ENCODE measurements at places on chromosomes 7 and 10.

DNA sequence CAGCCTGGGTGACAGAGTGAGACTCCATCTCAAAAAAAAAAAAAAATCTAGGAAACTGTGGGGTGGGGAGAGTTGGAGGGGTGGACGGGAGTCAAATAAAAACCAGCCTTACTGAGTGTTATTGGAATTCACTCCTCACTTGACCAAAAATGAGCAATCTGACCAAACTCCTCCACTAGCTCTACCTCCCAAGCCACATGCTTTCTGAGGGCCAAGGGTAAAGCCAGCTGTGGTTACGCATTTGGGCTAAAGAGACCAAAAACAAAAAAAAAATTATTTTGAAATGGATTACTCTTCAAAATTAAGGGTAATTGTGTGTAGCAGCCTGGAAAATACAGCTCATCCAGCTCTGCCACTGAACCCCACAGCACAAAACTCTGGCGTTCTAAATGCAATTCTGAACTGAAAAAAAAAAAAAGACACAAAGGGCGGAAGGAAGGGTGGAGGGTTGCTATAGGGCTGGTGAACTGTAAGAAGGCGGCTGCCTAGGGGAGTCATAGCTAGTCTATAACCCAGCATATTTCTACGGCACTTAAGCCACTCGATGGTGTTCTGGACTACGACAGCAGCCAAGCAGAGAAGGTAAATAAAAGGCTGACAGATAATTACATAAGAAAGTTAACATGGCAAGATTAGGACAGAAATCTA, 7.8 kb downstream of the ELMO1 start:
- no peak for DNase-seq

DNA sequence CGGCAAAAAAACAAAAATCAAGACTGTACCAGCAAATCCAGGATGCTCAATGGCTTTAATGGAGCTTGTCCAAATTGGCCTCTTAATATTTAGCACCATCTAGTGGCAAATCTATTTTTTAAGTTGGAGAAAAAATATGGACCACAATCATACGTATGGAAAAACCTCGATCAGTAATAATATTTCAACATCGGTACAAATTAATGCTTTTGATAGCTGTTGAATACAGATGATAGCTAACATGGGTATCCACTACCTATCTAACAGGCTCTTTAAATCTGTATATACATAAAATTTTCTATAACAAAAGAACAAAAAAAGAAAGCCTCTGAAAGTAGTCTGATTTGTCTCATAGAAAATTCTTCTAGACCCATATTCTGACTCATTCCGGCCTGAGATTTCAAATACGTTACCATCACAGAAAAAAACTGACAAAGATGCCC, 29.2 kb downstream of the COA1 start:
- DNase-seq: no peak

GRCh38 chr7:139426258-139427028, 57.0 kb downstream of the KLRG2 start:
- no peak for DNase-seq

DNA sequence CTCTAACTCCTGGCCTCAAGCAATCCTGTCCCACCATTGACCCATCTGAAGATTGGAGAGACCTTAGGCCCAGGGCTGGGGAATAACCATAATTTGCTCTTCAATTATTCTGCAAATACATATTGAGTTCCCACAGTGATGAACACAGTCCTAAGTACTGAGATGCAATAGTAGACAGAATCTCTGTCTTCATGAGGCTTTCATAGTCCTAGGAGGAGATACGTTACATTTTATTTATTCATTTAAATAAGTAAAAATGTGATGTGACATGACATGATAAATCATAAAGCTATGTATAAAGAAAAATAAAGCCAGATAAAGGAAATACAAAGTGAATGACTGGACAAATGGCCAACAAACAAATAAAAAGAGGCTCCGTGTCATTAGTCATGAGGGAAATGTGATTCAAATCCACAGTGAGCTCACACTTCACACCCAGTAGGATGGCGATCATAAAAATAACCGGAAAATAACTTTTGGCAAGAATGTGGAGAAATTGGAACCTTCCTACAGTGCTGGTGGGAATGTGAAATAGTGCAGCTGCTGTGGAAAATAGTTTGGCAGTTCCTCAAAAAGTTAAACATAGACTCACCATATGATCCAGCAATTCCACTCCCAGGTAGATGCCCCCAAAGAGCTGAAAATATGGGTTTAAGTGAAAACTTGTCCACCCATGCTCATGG, 52.1 kb upstream of the JCAD start:
- DNase-seq: no peak

All from stimulated activated CD8-positive, alpha-beta memory T cell treated with anti-CD3 and anti-CD28 coated beads, Interleukin-15, amount 100 ng/mL, for 4 hours (primary cell).